ENCODE measurements at places on chromosomes 3 and 15.

- no peak for DNase-seq
Observed at GRCh38 chr15:58918239-58918638, 15.2 kb downstream of the SLTM start.

DNA sequence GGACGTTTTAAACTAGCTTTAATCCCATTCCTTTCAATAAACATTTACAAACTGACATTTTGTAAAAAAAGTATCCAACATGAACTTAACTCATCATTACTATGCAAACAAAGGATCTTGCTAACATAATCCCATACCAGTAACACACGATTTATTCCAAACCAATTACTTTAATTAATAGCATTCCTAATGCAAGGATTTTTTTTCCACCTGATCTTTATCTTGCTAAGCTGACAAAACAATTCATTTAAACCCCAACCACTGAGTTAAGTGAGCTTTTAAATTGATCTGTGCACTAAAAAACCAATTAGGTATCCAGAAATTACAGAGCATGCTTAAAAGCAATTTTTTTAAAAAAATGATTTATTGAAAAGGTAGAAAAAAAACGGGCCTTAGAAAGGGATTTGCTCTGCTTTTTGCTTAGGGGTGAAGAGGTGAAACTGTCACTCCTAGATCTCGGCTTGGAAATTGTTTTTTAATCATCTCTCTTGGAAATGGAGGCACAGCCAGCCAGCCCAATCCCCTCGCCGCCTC is 1.2 kb downstream of the SH3BP5 start:
- no peak for DNase-seq

- DNase-seq: peak; percentile 17
Observed at GRCh38 chr3:46496746-46497555, 825 bp upstream of the RTP3 start.

DNA sequence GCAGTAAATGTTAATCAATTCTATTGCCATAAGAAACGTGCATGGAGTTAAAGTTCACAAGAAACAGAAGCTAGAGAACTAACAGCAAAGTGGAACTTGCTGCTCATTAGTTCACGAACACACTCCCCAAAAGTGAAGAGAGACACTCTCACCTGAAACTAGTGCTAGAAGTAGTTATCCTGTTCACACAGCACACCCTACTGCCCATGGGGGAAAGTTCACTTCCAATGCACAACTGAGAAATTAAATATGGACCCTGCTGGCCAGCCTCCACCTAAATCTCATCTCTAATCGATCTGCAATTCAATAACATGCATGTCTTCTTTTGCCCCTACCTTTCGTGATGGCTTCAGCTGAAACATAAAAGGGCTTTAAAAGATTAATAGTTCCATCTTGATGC is 39.4 kb upstream of the FRMD4B start:
- no peak for DNase-seq

- DNase-seq: peak; percentile 23
Observed at GRCh38 chr3:194487289-194488054, 670 bp upstream of the ATP13A3 start.

GRCh38 chr3:125643172-125643571 is 47.9 kb upstream of the OSBPL11 start:
- no peak for DNase-seq

- no peak for DNase-seq
Observed at GRCh38 chr3:105062853-105063252, 303.9 kb upstream of the ALCAM start.

DNA sequence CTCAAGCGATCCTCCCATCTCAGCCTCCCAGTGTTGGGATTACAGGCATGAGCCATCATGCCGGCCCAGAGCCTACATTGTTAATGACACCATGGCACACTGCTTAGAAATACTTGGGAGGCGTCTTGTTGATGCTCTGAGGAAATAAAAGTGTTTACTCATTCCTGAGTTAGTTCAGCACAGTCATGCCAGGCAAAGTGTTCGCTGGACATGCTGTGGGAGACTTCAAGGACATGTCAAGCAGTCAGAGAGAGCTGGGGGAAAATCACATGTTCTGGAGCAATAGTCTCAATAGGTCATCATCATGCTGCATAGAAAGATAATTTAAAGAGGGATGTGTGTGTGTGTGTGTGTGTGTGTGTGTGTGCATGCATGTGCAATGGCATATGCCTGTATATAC is 37.5 kb downstream of the TTC23 start:
- DNase-seq: no peak

All from stimulated activated CD8-positive, alpha-beta memory T cell treated with anti-CD3 and anti-CD28 coated beads, Interleukin-15, amount 100 ng/mL, for 4 hours (primary cell).